ENCODE measurements at places on chromosomes 11 and 22.

GRCh38 chr22:42179616-42180015 lies 49.0 kb upstream of the CYP2D6 start:
- no peak for DNase-seq

- no peak for DNase-seq
These were observed 176.3 kb upstream of the TMEM45B start for GRCh38 chr11:129639300-129639699.

- DNase-seq: no peak
These were observed 8.7 kb upstream of the KCNJ5 start for GRCh38 chr11:128882451-128882850.

GRCh38 chr11:87030458-87031054 lies 7.2 kb upstream of the TMEM135 start:
- no peak for DNase-seq

- no peak for DNase-seq
These were observed 43.2 kb downstream of the PANX1 start for GRCh38 chr11:94171693-94172440.

GRCh38 chr11:45593992-45594391 lies 71.4 kb downstream of the CHST1 start:
- no peak for DNase-seq

DNA sequence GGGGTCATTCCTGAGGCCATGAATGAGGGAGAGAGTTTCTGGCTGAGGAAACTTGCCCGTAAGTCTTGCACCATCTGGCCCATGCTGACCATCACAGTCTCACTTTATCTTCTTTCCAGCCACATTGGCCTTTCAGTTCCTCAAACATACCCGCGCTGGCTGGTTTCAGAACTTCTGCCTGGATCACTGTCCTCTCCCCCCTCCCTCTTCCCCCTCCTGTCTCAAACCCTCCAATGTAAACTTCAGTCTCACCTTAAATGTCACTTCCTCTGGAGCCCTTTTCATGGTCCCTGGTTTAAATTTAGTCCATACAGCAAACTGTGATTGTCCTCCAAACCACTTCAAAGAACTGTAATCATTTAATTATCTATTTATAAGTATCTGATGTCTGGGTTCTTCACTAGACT lies 3.7 kb upstream of the TMEM109 start:
- no peak for DNase-seq

DNA sequence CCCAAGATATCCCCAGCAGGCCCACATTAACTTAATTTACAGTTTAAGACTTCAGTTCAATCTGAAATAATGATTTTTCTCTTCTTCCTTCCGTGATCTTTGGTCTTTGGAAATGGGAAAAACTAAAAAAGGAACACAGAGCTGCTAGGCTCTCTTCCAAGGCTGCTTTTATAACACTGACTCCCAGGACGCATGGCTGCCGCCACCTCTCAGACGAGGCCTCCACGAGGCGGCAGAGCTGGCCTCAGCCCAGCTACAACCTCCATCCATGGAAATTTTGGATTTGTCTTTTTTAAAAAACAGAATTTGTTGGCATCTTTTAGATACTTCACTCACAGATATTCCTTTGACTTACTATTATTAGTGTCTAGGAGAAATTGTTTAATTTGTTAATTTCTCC lies 385.5 kb upstream of the SYN3 start:
- no peak for DNase-seq

- DNase-seq: no peak
These were observed 35.7 kb downstream of the CELSR1 start for GRCh38 chr22:46501701-46502100.

GRCh38 chr11:25938952-25939351 lies 393.0 kb upstream of the ANO3 start:
- DNase-seq: no peak

DNA sequence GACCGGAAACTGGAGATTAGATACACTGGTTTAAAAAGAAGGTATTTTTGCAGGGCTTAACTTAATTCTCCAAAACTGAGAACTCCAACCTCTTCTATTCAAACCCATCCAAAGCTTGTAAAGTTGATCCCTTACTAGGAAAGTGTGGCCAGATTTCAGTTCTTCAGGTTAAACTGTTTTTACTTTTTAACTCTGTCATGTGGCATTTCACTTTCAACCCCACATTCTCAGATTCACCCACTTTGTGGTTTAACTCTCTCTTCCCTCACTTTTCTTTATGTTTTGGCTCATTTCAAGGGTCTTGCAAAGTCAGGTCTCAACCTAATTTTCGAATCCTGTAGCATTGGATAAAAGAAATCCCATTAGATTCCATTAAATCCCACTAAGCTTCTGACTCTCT lies 75.4 kb downstream of the MPPED2 start:
- DNase-seq: no peak

Measured in NCI-H446 treated with DMSO at 0.1 percent for 48 hours (cell line).